ENCODE measurements at places on chromosomes 7 and 10. TPM values are rescaled to one million over a fixed set of nuclear protein-coding genes. Genes with fewer than 3 reads are reported as not detected.

PRSS37 gene
- not detected for total RNA-seq

- no peak overlapping the region for H3K4me3 ChIP-seq
- H3K36me3 ChIP-seq: no peaks in the 10 kb centered on the region
Observed at GRCh38 chr7:50509459-50509858, 55.7 kb downstream of the DDC start.

ING3 gene
- total RNA-seq: 21.7 TPM

GRCh38 chr10:378930-379704 is 243.9 kb downstream of the ZMYND11 start:
- H3K4me1 ChIP-seq: peaks cover 16% of the 10 kb centered on the region
- H3K36me3 ChIP-seq: peaks cover 7% of the 10 kb centered on the region
- no peak for DNase-seq
- no peak overlapping the region for H3K27ac ChIP-seq
- H3K4me3 ChIP-seq: no peak overlapping the region
- H3K27me3 ChIP-seq: peaks cover 2% of the 10 kb centered on the region

GRCh38 chr10:49144058-49144720 is 10.4 kb upstream of the FAM170B start:
- H3K36me3 ChIP-seq: no peaks in the 10 kb centered on the region
- H3K4me1 ChIP-seq: no peaks in the 10 kb centered on the region
- no peak for DNase-seq
- no peak overlapping the region for H3K27ac ChIP-seq

- H3K36me3 ChIP-seq: no peaks in the 10 kb centered on the region
- H3K27ac ChIP-seq: no peak overlapping the region
- DNase-seq: no peak
- H3K27me3 ChIP-seq: no peaks in the 10 kb centered on the region
Observed at GRCh38 chr7:108307595-108307994, 148.6 kb downstream of the NRCAM start.

Data from activated CD8-positive, alpha-beta T cell treated with anti-CD3 and anti-CD28 coated beads for 36 hours (primary cell).